ENCODE measurements at places on chromosomes 13 and 19.
A peak's percentile ranks its signal among the peaks of the same experiment; 100 is the strongest.

- no peak for DNase-seq
These were observed 69.6 kb downstream of the STK24 start for GRCh38 chr13:98507282-98507797.

- DNase-seq = no peak
These were observed 585.5 kb downstream of the KCTD12 start for GRCh38 chr13:76300688-76301087.

- no peak for DNase-seq
These were observed 3.0 kb downstream of the GAS6 start for GRCh38 chr13:113860665-113861432.

GRCh38 chr13:101258071-101258470 is 158.2 kb downstream of the NALCN start:
- no peak for DNase-seq

DNA sequence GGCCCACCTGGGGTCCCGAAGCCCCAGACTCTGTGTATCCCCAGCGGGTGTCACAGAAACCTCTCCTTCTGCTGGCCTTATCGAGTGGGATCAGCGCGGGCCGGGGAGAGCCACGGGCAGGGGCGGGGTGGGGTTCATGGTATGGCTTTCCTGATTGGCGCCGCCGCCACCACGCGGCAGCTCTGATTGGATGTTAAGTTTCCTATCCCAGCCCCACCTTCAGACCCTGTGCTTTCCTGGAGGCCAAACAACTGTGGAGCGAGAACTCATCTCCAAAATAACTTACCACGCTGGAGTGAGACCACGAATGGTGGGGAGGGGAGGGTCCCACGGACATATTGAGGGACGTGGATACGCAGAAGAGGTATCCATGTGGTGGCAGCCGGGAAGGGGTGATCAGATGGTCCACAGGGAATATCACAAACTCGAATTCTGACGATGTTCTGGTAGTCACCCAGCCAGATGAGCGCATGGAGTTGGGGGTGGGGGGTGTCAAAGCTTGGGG is 1.0 kb upstream of the ICAM5 start:
- no peak for DNase-seq

DNA sequence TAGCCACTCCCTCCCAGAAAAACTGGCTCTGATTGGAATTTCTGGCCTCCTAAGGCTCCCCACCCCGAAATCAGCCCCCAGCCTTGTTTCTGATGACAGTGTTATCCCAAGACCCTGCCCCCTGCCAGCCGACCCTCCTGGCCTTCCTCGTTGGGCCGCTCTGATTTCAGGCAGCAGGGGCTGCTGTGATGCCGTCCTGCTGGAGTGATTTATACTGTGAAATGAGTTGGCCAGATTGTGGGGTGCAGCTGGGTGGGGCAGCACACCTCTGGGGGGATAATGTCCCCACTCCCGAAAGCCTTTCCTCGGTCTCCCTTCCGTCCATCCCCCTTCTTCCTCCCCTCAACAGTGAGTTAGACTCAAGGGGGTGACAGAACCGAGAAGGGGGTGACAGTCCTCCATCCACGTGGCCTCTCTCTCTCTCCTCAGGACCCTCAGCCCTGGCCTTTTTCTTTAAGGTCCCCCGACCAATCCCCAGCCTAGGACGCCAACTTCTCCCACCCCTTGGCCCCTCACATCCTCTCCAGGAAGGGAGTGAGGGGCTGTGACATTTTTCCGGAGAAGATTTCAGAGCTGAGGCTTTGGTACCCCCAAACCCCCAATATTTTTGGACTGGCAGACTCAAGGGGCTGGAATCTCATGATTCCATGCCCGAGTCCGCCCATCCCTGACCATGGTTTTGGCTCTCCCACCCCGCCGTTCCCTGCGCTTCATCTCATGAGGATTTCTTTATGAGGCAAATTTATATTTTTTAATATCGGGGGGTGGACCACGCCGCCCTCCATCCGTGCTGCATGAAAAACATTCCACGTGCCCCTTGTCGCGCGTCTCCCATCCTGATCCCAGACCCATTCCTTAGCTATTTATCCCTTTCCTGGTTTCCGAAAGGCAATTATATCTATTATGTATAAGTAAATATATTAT is 6.1 kb downstream of the FOSB start:
- peak; percentile 60 for DNase-seq

DNA sequence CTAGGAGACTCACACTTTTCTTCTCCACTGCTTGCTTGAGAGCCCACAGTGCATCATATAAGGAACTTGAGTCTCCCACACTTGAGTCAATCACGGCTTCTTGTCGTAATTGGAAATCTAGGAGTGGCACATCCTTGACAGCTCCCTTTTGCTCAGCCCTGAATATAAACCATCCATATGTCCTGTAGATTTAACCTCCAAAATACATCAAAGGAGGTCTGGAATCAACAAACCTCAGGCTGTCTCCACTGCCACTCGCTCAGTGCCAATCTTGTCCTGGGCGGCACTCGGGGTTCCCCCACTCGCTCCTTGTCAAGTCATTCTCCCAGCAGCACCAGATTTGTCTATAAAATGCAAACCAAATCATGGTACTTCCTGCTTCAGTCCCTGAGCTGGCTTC is 84.4 kb upstream of the UQCRFS1 start:
- no peak for DNase-seq

DNA sequence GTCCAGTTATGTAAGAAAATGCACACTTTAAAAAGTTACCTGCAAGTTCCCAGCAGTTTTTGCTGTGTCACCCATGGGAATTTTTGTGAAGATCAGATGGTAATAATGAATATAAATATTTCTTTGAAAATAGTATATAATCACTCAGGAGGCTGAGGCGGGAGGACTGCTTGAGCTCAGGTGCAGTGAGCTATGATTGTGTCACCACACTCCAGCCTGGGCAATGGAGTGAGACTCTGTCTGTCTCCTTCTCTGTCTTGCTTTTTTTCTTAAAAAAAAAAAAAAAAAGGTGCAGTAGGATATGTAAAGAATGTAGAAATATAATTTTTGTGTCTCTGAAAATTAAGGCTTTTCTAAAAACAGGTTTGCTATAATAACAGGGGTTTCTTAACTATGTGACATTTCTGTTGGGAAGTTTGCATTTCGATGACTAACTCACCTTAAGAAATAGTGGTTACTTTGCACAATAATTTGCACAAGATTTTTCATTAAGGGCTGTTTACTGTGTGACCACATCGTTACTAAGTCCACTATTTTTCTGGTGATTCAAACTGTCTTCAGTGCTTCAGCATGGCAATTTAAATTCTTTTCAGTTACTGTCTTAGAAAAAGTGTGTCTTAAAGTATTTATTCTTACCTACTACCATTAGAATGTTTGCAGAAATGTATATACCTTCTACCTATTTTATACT is 37.3 kb downstream of the DNAJC3 start:
- no peak for DNase-seq

DNA sequence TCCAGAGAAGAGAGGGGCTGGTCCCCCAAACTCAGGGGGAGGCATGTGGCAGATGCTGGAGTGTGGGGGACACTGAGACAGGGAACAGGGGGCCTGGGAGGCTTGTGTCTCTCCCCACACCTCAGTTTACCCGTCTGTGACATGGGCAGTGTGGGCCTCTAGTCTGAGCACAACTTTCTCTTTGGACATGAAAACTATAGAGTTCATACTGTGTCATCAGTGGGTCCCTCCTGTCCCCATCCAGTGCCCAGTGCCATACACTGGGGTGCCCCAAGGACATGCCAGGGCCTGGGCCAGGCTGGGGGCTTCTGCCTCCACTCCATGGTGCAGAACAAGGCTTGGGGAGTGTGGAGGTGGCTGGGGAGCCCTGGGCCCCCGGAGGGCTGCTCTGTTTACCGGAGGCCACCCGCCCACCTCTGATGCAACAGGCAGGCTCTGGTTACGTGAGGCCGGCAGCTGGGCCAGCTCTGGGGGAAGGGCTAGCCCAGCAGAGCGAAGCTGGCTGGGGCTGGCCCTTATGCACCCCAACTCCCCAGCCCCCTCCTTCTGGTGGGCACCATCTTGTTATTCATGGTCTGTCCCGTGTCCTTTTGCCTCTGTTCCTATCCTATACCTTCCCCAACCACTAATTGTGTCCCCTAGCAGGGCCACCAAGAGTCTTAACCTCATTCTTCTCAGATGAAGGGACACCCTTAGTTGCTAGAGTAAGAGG is 1.9 kb upstream of the MEF2B start:
- no peak for DNase-seq

GRCh38 chr19:45099467-45100191 is 6.7 kb downstream of the PPP1R37 start:
- no peak for DNase-seq

DNA sequence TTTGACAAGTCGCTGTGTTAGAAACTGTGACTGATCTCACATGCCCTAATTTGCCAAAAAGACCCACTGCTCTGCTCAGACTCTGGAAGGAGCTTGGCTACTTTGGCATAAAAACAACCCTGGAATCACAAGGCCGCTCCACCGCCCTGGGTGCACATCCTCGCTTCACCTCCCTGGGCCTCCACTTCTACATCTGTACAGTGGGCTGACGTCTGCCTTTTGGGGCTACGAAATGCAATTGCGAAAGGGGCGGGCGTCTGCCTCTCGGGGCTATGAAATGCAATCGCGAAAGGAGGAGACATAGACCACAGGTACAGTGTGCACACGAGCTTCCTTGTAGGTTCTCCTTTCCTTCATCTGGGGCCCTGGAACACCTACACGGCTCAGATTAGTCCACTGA is 74.2 kb downstream of the SLC7A1 start:
- DNase-seq = no peak

DNA sequence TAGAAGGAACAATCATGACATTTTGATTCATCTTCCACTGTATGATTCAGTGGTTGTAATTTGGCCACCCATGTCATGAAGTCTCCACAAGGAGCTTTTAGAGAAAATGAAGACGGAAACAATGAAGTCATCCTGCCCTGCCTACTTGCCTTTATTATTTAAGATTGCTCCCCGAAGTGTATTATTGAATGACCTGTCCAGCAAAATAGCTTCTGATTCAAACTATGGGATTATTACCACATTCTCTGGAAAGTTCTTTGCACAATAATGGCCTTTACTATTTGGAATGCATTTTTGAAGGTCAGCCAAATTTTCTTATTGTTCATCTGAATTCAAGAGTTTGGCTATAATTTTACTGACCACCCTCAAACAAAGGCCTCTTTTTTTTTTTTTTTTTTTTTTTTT is 77.8 kb upstream of the RFC3 start:
- no peak for DNase-seq
